ENCODE measurements at places on chromosomes 3 and 15.

- DNase-seq, result no peak
Measured at GRCh38 chr3:179895330-179895729, 141.4 kb downstream of the PEX5L start.

- no peak for DNase-seq
Measured at GRCh38 chr15:101255051-101255395, 3.2 kb upstream of the CHSY1 start.

DNA sequence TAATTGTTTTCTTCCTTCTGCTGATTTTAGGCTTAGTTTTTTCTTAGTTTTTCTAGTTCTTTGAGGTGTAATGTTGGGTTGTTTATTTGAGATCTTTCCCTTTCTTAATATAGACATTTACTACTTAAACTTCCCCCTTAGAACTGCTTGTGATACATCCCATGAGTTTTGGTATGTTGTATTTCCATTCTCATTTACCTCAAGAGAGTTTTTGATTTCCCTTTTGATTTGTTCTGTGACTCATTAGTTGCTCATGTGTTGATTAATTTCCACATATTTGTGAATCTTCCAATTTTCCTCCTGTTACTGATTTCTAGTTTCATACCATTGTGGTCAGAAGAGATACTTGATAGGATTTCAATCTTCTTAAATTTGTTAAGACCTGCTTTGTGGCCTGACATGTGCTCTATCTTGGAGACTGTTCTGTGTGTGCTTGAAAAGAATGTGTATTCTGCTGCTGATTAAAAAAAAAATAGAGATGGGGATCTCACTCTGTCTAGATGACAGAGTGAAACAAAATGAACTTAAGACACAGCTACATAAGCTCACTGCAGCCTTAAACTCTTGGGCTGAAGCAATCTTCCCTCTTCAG, 22.3 kb downstream of the GRM2 start:
- no peak for DNase-seq

- DNase-seq, result no peak
Measured at GRCh38 chr15:57158589-57158988, 217.7 kb upstream of the CGNL1 start.

GRCh38 chr15:62060896-62061280, 641 bp upstream of the VPS13C start:
- no peak for DNase-seq

Measured in natural killer cell treated with Interleukin-12 subunit alpha and Interleukin-12 subunit beta and Interleukin-15 and Interleukin-18, amount 100 ng/mL, for 72 hours (primary cell).